Activated T-helper 1 cell treated with anti-CD3 and anti-CD28 coated beads, Interleukin-2, amount 50 U/mL, for 16 hours (primary cell): ENCODE measurements at places on chromosomes 11 and 22.

- no peak for DNase-seq
These were observed 13.4 kb downstream of the EPS8L2 start for GRCh38 chr11:719214-720016.

- DNase-seq = no peak
These were observed 710.6 kb upstream of the CCDC179 start for GRCh38 chr11:23570828-23571227.

GRCh38 chr11:120129570-120129969, 8.3 kb downstream of the TRIM29 start:
- no peak for DNase-seq

DNA sequence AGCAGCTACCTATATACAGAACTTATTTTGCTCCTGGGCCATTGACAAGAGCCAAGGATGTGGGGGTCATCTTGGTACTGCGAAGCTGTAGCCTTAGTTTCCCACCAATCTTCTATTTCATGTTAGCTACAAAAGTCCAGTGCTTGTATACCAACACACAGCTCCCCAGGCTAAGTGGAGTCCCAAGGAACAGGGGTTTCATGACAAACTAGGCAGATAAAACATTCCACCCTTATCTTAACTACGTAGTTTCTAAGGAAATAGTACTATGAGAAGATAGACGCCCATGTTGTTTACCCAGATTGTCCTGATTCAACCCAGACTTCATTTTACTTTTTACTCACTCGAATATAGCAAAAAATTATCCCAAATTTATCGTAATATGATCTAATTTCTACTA, 218.5 kb downstream of the DYNC2H1 start:
- no peak for DNase-seq

GRCh38 chr11:78573271-78573670, 1.4 kb downstream of the NARS2 start:
- no peak for DNase-seq

- no peak for DNase-seq
These were observed 3.8 kb upstream of the C11orf91 start for GRCh38 chr11:33704240-33705002.

GRCh38 chr11:30174265-30175020, 56.4 kb upstream of the FSHB start:
- DNase-seq = no peak

GRCh38 chr22:50481045-50481439, 301 bp upstream of the ADM2 start:
- no peak for DNase-seq

- no peak for DNase-seq
These were observed 3.5 kb downstream of the CD151 start for GRCh38 chr11:836274-836673.

- DNase-seq = no peak
These were observed 2.7 kb downstream of the ZBED4 start for GRCh38 chr22:49856343-49856742.

DNA sequence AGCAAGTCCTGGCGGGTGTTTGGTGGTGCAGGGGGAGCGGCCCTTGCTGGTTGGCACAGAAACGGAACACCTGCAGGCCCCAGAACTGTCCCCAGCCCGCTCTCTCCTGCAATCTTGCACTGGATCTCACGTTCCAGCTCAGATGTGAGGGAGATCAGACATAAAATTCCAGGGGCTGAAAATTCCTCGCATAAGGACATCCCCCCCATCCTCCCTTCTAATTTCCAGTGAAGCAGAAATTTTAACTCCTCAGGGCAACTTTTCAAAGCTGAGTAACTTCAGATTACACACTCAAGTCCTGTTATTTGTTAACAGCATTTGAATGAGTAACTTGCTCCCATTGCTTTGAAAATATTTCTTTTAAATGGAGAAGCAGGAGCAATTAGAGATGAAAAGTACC, 40.3 kb upstream of the RASSF10 start:
- DNase-seq = no peak

DNA sequence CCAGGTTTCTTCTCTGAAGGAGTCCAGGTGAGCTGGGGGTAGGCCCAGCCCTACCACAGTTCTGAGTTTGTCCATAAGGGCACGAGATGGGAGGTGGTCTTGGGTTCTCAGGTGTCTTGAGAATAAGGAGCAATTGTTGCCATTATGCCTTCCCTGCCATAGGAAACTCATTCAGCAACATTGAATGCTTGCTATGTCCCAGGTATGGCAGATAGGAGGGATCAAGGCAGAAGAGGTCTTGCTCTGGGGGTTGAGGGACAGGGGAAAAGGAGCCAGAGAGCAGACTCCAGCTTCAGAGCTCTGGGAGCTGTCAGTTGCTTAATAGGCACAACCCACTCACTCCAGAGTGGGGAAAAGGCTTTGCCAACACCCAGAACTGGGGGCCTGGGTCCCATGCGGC, 4.3 kb downstream of the SELENOM start:
- no peak for DNase-seq

GRCh38 chr11:134558258-134558835, 146.3 kb upstream of the B3GAT1 start:
- no peak for DNase-seq
